Esophagus squamous epithelium (tissue), 5 donors: ENCODE measurements at places on chromosomes 12 and 14.
A peak's percentile ranks its signal among the peaks of the same experiment; 100 is the strongest.

GRCh38 chr14:35879654-35880249 is 53.6 kb downstream of the BRMS1L start:
- DNase-seq = no peak
- no peak overlapping the region for H3K27ac ChIP-seq
- H3K4me1 ChIP-seq = no peaks in the 10 kb centered on the region
- H3K27me3 ChIP-seq = no peaks in the 10 kb centered on the region
- no peaks in the 10 kb centered on the region for H3K36me3 ChIP-seq
- H3K4me3 ChIP-seq = no peak overlapping the region

DNA sequence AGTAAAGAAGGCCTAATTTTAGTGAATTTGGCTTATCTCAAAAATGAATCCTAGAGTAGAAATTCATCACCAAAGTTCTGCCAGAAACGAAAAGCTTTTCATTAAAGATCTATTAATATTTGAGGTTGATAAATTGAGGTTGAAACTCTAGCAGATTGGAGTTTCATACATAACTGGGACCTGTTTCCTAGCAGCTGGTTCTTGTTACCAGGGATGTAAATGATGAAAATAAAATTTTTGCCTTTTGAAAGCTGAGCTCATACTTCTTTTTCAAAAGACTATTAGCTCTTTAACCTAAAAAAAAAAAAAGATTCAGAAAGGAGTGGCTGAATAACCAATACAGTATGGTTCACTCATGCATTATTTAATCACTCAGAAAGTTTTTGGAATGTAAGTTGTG is 98.3 kb downstream of the PTGER2 start:
- no peaks in the 10 kb centered on the region for H3K36me3 ChIP-seq
- no peak overlapping the region for H3K4me3 ChIP-seq
- DNase-seq = no peak
- no peaks in the 10 kb centered on the region for H3K4me1 ChIP-seq

DNA sequence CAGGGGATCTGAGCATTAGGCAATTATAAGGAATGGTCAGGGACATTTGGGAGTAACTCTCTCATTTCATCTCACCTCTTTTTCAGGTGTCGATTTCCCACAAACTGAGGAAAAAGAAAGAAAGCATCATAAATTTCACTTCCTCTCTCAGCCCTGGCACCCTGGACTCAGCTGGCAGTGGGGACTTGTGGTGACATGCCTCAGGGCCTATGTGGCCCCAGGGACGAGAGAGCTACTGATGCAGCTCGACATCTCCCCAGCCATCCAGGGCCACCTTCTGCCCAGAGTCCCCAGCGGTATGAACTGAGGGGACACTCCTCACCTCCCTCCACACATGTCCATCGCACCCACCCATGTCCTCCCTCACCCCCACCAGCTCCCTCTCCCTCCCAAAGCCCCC is 11.7 kb downstream of the TNFRSF1A start:
- peak overlapping the region; percentile 100 for H3K27ac ChIP-seq
- peaks cover 57% of the 10 kb centered on the region for H3K4me1 ChIP-seq

DNA sequence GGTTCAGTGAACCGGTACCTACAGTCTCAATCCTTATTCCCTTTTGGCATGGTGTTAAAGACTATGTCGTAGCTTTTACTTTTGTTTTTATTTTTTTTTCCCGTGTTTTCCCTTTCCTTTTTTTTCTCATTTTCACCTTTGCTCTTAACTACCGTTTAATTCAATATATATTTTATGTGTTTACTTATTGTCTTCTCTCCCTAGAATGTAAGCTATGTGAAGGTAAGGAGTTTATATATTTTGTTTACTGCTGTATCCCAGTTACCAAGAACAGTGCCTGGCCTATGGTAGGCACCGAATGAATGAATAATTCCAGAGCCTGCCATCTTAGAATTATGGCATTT is 261 bp upstream of the MLH3 start:
- H3K27ac ChIP-seq = peak overlapping the region; percentile 94
- DNase-seq = no peak
- peaks cover 24% of the 10 kb centered on the region for H3K4me1 ChIP-seq
- H3K4me3 ChIP-seq = peak overlapping the region; percentile 75
- no peaks in the 10 kb centered on the region for H3K27me3 ChIP-seq

DNA sequence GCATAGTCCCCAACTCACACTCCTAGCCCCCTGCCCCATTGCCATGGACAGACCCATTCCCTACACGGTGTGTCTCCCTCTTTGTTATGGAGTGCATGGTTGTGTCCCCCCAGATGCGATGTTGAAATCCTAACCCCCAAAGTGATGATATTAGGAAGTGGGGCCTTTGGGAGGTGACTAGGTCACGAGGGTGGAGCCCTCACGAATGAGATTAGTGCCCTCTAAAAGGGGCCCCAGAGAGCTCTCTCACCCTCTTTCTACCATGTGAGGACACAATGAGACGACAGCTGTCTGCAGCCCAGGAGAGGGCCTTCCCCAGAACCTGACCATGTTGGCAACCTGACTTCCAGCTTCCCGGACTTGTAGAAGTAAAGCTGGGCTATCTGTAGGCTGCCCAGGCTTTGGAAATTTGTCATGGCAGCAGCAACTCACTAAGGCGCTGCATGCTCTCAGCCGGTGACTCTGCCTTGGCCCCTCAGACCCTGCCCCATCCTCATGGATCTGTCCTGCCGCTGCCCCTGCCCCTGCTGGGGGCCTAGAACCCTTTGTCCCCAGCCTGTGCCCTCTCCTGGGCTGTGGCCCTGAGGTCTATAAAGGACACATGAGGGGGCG is 318.1 kb upstream of the RTL1 start:
- DNase-seq = no peak
- H3K36me3 ChIP-seq = no peaks in the 10 kb centered on the region
- H3K4me1 ChIP-seq = no peaks in the 10 kb centered on the region
- no peak overlapping the region for H3K27ac ChIP-seq
- no peak overlapping the region for H3K4me3 ChIP-seq
- H3K27me3 ChIP-seq = no peaks in the 10 kb centered on the region

- H3K27ac ChIP-seq = no peak overlapping the region
- no peak for DNase-seq
- no peak overlapping the region for H3K4me3 ChIP-seq
These were observed 930.6 kb upstream of the TMEM132C start for GRCh38 chr12:127336416-127336815.

GRCh38 chr14:103109535-103110441 is 13.5 kb upstream of the TNFAIP2 start:
- no peak for DNase-seq
- H3K4me3 ChIP-seq = peak overlapping the region; percentile 21
- H3K27ac ChIP-seq = peak overlapping the region; percentile 68
- no peaks in the 10 kb centered on the region for H3K36me3 ChIP-seq
- H3K27me3 ChIP-seq = peaks cover 8% of the 10 kb centered on the region
